Activated naive CD4-positive, alpha-beta T cell treated with anti-CD3 and anti-CD28 coated beads, Interleukin-2, amount 10 ng/mL, durations not matched to agents 5 hours and 36 hours (primary cell): ENCODE measurements at places on chromosomes 3 and 15. TPM values are rescaled to one million over a fixed set of nuclear protein-coding genes. Genes with fewer than 3 reads are reported as not detected.

ZNF660 gene
- not detected for total RNA-seq

AGBL1 gene
- total RNA-seq, result not detected

NEK4 gene
- 16.5 TPM for total RNA-seq

VGLL3 gene
- not detected for total RNA-seq

ANKUB1 gene
- not detected for total RNA-seq

SH3GL3 gene
- not detected for total RNA-seq

GABRB3 gene
- 0.07 TPM for total RNA-seq

EPHA6 gene
- not detected for total RNA-seq

LHFPL4 gene
- total RNA-seq, result not detected

NEO1 gene
- 1.7 TPM for total RNA-seq

LSAMP gene
- total RNA-seq, result not detected

IGSF11 gene
- total RNA-seq, result 0.55 TPM

SCG5 gene
- 3.0 TPM for total RNA-seq

SLC28A2 gene
- total RNA-seq, result not detected

DTWD1 gene
- total RNA-seq, result 16.1 TPM

AADACL2 gene
- not detected for total RNA-seq

RMDN3 gene
- 30.3 TPM for total RNA-seq

GOLGA8O gene
- total RNA-seq, result 3.3 TPM

SH2D7 gene
- total RNA-seq, result not detected

PLA2G4F gene
- total RNA-seq, result not detected

MKRN3 gene
- total RNA-seq, result 5.7 TPM

SLITRK3 gene
- not detected for total RNA-seq
